ENCODE measurements at places on chromosomes 1 and 21. TPM values are rescaled to one million over a fixed set of nuclear protein-coding genes. Genes with fewer than 3 reads are reported as not detected.

STXBP3 gene
- total RNA-seq, result 38.5 TPM

DNA sequence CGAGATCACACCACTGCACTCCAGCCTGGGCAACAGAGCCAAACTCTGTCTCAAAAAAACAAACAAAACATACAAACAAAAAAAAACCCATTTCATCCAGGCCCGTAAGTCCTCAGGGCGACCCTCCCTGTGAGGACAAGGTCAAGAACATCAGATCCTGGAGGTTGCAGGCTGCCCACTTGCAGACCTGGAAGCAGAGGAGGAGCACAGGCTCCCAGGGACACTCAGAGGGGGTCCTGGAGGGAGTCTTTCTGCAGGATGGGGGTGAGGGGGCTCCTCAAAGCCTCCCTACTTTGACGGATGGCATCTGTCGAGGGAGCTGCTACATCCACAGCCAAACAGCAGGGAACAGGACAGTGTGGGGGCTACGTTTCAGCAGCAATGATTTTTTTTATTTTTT is 47.2 kb downstream of the RIPK4 start:
- no peak for DNase-seq

DNA sequence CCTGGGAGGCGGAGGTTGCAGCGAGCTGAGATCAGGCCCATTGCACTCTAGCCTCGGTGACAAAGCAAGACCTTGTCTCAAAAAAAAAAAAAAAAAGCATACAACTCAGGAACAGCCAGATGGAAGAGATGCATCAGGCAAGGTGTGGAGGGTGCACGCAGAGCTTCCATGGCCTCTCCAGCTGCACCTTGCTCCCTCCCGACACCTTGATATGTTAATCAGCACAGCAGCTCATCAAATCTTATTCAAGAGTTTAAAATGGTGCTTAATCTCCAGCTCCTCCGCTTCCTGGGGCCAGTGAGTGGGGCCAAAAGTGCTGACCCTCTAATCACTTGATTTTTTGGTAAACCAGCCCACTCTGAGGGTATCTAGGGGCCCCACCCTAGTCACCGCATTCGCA is 29.3 kb upstream of the FAM89A start:
- DNase-seq, result no peak

DNA sequence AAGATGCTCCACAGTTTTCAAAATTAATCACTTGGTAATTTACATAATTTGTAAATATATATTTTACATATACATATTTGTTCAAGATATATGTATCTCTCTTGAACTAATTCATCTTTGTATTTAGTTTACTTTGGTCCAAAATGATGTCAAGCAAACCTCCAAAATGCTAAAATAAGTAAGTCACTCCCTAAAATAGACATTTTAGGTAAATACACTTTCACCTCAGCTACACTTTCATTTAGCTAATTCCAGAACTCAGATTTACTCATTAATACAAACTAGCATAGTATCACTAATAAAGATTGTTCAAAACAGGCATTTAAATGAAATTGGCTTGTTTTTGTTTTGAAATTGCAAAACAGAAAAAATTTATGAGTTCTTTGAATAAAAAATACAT is 40.6 kb downstream of the AHCTF1 start:
- DNase-seq, result no peak

GRCh38 chr1:228398741-228399461 is 7.7 kb downstream of the TRIM11 start:
- no peak for DNase-seq

DNA sequence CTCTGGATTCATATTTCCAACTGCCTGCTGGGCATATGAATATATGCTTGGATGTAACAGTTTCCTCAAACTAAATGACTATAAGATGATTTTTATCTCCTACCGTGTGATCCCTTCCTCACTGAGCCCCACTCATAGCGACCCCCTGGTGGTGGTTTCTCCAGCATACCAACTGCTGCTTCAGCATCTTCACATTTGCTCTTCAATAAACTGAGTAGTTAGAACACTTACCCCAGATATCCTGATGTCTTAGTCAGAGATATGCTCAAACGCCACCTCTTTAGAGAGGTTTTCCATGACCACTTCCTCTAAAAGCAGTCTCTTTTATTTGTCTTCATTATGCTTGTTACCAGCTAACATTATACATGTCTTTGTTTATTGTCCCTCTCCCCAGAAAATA is 10.2 kb upstream of the HNRNPR start:
- no peak for DNase-seq

Measured in H1 (cell line).